Central memory CD8-positive, alpha-beta T cell (primary cell): ENCODE measurements at places on chromosomes 7 and 10.
A peak's percentile ranks its signal among the peaks of the same experiment; 100 is the strongest.

DNA sequence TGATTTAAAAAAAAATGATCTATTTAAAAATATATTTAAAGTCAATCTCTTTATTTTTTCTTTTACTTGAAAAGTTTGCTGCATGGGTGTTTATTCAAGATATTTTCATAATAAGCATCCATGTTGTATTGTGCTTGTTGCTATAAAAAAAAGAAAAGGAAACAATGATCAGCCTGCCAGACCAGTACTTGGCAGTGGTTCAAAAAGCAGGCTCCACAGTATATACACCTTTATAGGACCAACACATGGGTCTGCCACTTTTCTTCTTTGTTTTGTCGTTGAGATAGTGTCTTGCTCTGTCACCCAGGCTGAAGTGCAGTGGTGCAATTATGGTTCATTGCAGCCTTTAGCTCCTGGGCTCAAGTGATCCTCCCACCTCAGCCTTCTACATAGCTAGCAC lies 228.0 kb downstream of the TWIST1 start:
- H3K36me3 ChIP-seq: no peaks in the 10 kb centered on the region
- H3K27me3 ChIP-seq: no peaks in the 10 kb centered on the region
- no peak overlapping the region for H3K27ac ChIP-seq
- no peak overlapping the region for H3K4me3 ChIP-seq
- no peaks in the 10 kb centered on the region for H3K4me1 ChIP-seq

DNA sequence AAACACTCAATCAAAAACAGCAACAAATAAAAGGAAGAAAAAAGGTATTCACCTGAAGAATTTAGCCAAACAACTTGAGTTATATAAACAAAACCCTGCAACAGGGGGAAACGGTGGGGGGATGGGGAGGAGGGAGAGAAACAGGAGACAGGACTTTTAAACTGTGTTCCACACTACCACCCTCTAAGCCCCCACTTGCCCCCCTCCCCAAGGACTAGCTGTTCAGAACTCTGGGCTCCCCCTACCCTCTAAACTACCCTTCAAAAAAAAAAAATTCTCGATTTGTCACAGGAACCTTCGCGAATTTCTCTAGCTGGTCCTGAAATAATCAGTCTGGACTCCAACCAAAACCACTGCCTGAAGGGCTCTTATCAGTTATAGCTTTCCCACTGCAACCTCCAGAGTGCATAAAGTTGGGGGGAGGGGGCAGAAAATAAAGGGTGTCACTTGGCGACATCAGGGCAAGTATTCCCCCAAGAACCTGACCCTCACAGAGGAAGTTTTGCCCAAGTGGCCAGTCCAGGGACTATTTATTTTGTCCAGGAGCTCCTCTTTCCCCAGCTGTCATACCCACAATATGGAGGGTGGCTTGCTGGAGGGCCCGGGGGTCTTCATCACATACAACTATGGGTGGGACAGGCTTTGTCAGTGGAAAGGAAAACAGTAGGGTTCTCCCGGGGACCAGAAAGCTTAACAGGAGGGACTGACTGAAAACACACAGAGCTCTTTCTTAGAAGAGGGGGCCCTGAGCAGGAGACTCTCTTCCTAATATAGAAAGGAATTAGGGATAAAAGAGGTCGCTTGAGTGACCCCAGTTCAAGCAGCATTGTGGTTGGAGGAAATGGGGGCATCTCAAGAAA lies 1.3 kb downstream of the UBE2H start:
- no peak overlapping the region for H3K27ac ChIP-seq
- no peak overlapping the region for H3K4me3 ChIP-seq
- H3K27me3 ChIP-seq: no peaks in the 10 kb centered on the region
- peaks cover 9% of the 10 kb centered on the region for H3K4me1 ChIP-seq
- peaks cover 22% of the 10 kb centered on the region for H3K36me3 ChIP-seq

DNA sequence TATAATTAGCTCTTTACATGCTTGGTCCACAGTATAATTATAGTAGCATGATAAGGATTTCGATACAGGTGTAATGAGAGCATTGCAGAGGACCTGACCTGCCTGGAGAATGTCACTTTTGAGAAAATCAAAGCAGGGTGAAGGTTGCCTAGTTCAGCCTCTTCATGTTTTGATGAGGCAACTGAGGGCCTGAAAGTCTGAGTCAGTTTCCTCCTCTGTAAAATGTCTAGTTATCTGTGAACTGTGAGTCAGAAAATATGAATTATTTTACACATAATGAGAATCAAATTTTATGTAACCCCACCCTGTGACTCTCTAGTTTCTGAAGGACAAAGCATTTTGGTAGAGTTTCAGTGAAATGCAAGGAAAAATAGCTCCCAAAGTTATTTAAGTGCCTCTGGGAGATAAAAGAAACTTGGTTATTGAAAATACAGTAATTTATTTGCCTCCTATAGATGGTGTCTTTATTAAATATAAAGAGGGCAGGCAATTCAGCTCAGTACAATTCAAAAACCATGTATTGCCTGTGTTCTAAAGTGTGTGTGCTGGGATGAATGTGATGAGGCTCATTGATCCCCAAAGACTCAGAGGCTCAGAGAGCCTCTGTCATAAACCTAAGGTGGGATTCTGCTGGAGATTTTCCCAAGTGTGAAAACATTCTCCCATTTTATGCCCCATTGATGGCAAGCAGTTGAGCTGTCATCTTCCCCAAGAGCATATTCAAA lies 37.3 kb upstream of the SAMD9L start:
- no peak overlapping the region for H3K4me3 ChIP-seq
- no peaks in the 10 kb centered on the region for H3K4me1 ChIP-seq
- DNase-seq: no peak
- no peak overlapping the region for H3K27ac ChIP-seq
- peaks cover 61% of the 10 kb centered on the region for H3K27me3 ChIP-seq

GRCh38 chr7:81882086-81882485 lies 112.2 kb upstream of the HGF start:
- no peaks in the 10 kb centered on the region for H3K36me3 ChIP-seq
- H3K4me1 ChIP-seq: no peaks in the 10 kb centered on the region
- no peak overlapping the region for H3K27ac ChIP-seq
- no peaks in the 10 kb centered on the region for H3K27me3 ChIP-seq
- no peak overlapping the region for H3K4me3 ChIP-seq
- DNase-seq: no peak

- no peak overlapping the region for H3K27ac ChIP-seq
- DNase-seq: no peak
- no peaks in the 10 kb centered on the region for H3K4me1 ChIP-seq
- H3K36me3 ChIP-seq: no peaks in the 10 kb centered on the region
- H3K27me3 ChIP-seq: peaks cover 32% of the 10 kb centered on the region
- H3K4me3 ChIP-seq: no peak overlapping the region
Observed at GRCh38 chr7:50988465-50988864, 205.8 kb upstream of the GRB10 start.

DNA sequence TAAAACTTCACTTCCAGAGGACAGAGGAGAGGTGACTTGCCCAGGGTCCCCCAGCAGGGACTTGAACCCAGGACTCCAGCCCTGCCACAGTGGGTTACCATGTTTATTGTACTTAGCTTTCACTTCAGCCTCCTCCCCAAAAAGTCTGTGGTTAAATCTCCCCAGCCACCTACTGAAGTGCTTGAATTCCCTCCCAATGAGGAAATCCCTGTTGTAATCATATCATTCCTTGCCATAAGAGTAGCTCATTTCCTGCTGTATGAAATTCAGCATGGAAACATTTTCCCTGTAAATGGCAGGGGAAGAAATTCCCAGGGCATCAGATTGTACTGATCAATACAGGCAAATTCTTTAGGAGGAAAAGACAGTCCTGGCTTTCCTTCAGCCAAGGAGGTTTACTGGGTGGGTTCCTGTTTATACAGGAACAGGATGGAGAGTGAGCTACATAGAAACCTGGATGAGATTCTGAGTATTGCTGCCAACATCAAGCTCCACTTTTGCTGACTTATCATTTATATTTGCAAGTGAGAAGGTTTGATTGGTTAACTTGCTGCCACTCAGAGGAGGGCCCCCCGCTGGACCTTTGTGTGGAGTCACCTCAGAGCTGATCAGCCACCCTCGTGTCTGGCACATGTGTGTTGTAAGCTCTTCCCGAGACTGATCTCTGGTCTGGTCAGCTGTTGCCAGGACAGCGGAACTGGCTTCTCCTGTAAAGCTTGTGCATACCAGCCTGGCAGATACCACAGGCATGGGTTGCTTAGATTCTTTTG lies 16.4 kb upstream of the PDZD8 start:
- no peaks in the 10 kb centered on the region for H3K4me1 ChIP-seq
- H3K27ac ChIP-seq: no peak overlapping the region
- no peak for DNase-seq
- H3K27me3 ChIP-seq: peaks cover 46% of the 10 kb centered on the region

GRCh38 chr7:95545673-95546072 lies 50.6 kb downstream of the PDK4 start:
- no peaks in the 10 kb centered on the region for H3K36me3 ChIP-seq
- H3K4me3 ChIP-seq: no peak overlapping the region
- H3K27ac ChIP-seq: no peak overlapping the region
- peaks cover 13% of the 10 kb centered on the region for H3K27me3 ChIP-seq

DNA sequence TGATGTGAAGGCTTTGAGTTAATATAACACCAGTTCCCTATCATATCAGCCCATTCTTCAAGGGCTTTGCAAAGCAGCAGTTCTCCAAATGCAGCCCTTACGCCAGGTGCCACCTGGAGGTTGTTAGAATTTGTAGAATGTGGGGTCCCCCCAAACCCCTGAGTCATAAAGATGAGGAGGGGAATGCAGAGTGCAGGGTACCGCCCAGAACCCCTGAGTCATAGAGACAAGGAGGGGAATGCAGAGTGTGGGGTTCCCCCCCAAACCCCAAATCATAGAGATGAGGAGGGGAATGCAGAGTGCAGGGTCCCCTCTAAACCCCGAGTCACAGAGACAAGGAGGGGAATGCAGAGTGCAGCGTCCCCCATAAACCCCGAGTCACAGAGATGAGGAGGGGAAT lies 605.8 kb downstream of the PTPRN2 start:
- H3K27me3 ChIP-seq: peaks cover 7% of the 10 kb centered on the region
- peaks cover 2% of the 10 kb centered on the region for H3K36me3 ChIP-seq
- H3K4me1 ChIP-seq: no peaks in the 10 kb centered on the region
- H3K4me3 ChIP-seq: no peak overlapping the region
- no peak overlapping the region for H3K27ac ChIP-seq

DNA sequence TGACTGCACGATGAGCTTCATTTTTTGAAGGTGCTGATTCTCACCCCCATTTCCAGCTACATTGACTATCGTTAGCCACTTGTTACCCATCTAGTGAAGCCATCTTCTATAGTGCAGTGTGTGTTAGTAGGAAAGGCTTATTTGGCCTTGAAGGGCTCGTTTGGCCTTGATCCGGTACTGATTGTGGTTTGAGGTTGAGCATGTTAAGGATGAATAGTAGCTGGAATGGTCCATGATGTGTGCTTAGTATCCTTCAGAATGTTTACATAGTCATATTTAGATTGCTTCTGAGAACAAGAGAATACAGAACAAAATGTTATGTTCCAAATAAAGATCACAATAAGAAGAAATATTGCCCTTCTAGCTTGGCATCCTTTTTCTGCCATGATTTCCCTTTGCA lies 591.5 kb downstream of the AUTS2 start:
- H3K4me1 ChIP-seq: no peaks in the 10 kb centered on the region
- peaks cover 9% of the 10 kb centered on the region for H3K27me3 ChIP-seq
- H3K36me3 ChIP-seq: no peaks in the 10 kb centered on the region
- no peak for DNase-seq

GRCh38 chr7:101094791-101095375 lies 9.6 kb downstream of the TRIM56 start:
- H3K27me3 ChIP-seq: no peaks in the 10 kb centered on the region
- peaks cover 18% of the 10 kb centered on the region for H3K36me3 ChIP-seq
- DNase-seq: no peak
- no peak overlapping the region for H3K4me3 ChIP-seq
- peaks cover 44% of the 10 kb centered on the region for H3K4me1 ChIP-seq
- H3K27ac ChIP-seq: peak overlapping the region; percentile 1

DNA sequence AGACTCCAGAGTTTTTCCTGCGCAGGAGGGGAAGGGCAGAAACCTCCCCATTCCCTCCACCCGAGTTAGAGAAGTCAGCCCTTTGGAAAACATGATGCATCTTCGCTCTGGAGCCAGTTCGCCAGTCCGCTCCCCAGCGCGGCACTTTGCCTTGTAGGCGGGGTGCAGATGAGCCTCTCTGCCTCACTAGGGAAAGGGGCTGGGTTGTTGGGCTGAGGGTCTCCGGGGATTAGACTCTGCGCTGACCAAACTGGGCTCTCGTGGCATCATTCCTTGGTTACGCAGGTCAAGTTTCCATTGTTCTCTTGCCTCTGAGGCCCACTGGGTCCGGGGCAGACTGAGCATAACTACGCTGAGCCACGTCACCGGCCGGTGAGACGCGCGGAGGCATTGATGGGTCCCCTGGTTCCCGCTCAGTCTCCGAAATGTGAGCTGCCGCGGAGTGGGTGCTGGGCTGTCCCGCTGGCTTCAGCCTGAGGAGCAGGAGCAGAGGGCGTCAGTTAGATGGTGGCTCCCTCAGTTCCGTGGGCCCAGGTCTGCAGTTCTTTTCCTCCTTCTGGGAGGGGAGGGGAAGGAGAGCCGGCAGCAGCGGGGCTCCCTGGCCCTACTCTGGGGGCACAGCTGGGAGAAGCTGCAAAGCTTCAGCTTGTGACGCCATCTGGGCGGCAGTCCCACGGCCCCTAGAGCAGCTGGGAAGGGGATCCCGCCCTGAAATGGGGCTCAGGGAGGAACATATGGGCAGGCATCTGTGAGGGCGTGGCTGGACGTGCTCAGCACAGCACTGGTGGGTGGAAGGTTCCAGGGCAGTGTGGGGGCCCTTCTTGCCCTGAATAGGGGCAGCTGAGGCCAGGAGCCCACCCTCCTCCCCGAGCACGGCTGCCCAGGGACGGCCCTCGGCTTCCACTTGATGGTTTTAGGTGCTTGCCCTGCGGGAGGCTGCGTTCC lies 121.3 kb upstream of the BTBD16 start:
- H3K4me3 ChIP-seq: no peak overlapping the region
- no peak overlapping the region for H3K27ac ChIP-seq
- no peaks in the 10 kb centered on the region for H3K4me1 ChIP-seq
- no peaks in the 10 kb centered on the region for H3K36me3 ChIP-seq
- no peak for DNase-seq

GRCh38 chr10:1724921-1725488 lies 12.3 kb downstream of the ADARB2 start:
- no peak overlapping the region for H3K4me3 ChIP-seq
- peaks cover 54% of the 10 kb centered on the region for H3K27me3 ChIP-seq

GRCh38 chr7:40717242-40717641 lies 582.4 kb downstream of the SUGCT start:
- H3K27ac ChIP-seq: no peak overlapping the region
- H3K36me3 ChIP-seq: no peaks in the 10 kb centered on the region
- no peaks in the 10 kb centered on the region for H3K4me1 ChIP-seq
- H3K27me3 ChIP-seq: no peaks in the 10 kb centered on the region
- no peak for DNase-seq

GRCh38 chr10:4656576-4657194 lies 169.3 kb upstream of the AKR1E2 start:
- H3K27me3 ChIP-seq: peaks cover 30% of the 10 kb centered on the region
- H3K4me3 ChIP-seq: no peak overlapping the region
- no peak overlapping the region for H3K27ac ChIP-seq

DNA sequence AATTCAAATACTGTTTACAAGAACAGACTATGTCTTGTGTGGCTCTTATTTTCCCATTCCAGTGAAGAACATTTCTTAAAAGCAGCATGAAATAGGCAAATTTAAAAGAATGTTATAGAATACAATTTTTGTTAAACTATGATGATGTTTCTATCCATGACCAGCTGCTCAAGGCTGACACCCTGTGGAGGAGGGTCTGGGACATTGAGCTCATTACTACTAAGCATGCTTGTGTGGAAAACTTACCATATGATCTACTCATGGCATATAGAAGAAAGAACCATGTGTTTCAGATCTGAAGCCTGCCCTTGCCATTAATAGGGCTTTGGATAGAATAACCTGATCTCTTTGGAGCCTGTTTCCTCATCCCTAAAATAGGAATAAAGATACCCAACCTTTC lies 125.0 kb downstream of the FOXP2 start:
- H3K4me3 ChIP-seq: no peak overlapping the region
- H3K36me3 ChIP-seq: no peaks in the 10 kb centered on the region
- H3K27me3 ChIP-seq: no peaks in the 10 kb centered on the region
- H3K4me1 ChIP-seq: no peaks in the 10 kb centered on the region
